CMK (cell line): ENCODE measurements at places on chromosomes 3 and 15.

GRCh38 chr3:194032828-194033435 is 103.0 kb upstream of the HES1 start:
- no peak for DNase-seq

DNA sequence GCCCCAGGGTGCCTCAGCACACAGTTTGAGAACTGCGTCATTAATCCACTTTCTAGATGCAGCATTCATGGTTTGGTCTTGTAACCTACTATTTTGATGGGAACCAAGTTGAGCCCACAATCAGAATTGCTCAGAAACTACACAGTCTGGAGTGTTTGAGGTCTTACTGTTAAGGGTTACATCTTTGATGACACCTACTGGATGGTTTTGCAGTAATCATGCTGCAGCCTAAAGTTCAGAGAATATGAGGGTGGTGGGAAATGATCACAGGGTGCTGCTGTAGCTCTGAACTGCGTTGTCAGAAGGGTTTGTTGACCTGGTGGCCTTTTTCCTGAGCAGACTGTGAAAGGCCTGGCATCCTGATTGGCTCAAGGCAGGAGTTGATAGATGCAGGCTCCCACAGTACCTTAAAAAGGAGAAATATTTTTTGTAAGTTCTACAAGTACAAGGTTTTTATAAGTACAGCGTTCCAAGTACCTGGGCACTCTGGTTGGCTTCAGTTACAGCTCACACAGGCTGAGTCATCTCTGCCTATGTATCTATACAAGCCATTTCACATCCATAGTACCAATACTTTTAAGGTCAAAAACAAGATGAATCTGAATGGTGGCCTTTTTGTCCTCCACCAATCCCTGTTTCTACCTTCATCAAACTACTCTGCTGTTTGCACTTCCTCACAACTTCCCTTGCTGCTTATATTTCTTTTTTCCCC is 60.5 kb upstream of the ACKR4 start:
- no peak for DNase-seq

- DNase-seq: no peak
These were observed 90.2 kb upstream of the LMOD3 start for GRCh38 chr3:69212411-69213160.

- no peak for DNase-seq
These were observed 144.0 kb downstream of the NSMCE3 start for GRCh38 chr15:29125382-29126207.

- DNase-seq: no peak
These were observed 2.6 kb upstream of the WDR6 start for GRCh38 chr3:49004352-49005302.

GRCh38 chr3:150170852-150171520 is 200.3 kb upstream of the PFN2 start:
- no peak for DNase-seq

GRCh38 chr3:55669133-55669532 is 182.0 kb upstream of the WNT5A start:
- DNase-seq: no peak

GRCh38 chr3:186048119-186048518 is 60.8 kb downstream of the ETV5 start:
- DNase-seq: no peak

- DNase-seq: no peak
These were observed 2.7 kb downstream of the MSL2 start for GRCh38 chr3:136193278-136194054.
